CD4-positive, alpha-beta T cell treated with Interferon alpha-2 for 1 hour (primary cell): ENCODE measurements at places on chromosomes 16 and 17.

DNA sequence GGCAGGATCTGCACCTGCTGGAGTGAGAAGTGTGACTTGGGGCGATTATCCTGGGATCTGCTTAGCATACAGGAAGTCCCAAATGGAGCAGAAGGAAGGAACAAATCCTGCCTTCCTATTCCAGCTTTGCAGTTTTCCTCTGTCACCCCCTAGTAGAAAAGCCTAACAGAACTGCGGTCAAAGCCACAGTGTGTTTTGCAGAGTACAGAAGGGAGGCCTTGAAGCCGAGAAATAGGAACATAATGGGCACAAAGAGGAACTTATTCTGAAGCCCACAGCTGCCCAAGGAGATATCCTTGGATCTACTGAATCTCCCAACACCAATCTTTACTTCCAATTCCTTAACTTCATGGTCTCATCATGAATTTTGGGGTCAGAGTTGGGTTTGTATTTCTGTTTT, 8.5 kb downstream of the KRTAP1-5 start:
- no peak for DNase-seq

GRCh38 chr16:57966204-57966771, 4.6 kb downstream of the CNGB1 start:
- DNase-seq = no peak

DNA sequence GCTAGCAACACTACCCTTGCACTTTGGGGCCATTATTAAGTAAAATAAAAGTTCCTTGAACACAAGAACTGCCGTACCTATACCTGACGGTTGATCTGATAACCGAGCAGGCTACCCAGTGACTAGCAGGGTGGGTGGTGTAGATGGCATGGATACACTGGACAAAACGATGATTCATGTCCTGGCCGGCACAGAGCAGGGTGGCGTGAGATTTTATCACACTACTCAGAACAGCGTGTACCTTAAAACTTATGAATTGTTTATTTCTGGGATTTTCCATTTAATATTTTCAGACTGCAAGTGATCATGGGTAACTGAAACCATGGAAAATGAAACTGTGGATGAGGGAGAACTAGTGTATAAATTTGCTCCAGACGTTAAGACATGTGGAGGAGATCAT, 41.0 kb upstream of the MSI2 start:
- no peak for DNase-seq

- no peak for DNase-seq
Measured at GRCh38 chr17:76251478-76252039, 11.3 kb upstream of the RNF157 start.

DNA sequence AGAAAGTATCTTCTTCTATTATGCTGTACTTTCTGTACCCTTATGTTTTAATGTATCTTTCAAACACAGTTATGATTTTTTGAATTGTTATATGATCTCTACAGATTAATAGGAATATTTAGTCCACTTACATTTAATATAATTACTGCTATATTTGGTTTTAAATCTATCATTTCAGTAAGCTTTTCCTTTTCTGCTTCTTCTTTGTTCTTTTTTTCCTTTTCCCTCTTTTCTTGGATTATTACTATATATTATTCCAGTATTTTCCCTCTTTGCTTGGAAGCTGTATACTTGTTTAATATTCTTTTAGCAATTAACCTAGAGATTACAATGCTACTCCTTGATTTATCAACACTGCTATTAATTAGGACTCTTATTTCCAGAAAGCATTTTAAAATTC, 13.5 kb downstream of the TLE7 start:
- DNase-seq = no peak

- DNase-seq = no peak
Measured at GRCh38 chr16:86609115-86609514, 30.8 kb downstream of the FOXL1 start.

DNA sequence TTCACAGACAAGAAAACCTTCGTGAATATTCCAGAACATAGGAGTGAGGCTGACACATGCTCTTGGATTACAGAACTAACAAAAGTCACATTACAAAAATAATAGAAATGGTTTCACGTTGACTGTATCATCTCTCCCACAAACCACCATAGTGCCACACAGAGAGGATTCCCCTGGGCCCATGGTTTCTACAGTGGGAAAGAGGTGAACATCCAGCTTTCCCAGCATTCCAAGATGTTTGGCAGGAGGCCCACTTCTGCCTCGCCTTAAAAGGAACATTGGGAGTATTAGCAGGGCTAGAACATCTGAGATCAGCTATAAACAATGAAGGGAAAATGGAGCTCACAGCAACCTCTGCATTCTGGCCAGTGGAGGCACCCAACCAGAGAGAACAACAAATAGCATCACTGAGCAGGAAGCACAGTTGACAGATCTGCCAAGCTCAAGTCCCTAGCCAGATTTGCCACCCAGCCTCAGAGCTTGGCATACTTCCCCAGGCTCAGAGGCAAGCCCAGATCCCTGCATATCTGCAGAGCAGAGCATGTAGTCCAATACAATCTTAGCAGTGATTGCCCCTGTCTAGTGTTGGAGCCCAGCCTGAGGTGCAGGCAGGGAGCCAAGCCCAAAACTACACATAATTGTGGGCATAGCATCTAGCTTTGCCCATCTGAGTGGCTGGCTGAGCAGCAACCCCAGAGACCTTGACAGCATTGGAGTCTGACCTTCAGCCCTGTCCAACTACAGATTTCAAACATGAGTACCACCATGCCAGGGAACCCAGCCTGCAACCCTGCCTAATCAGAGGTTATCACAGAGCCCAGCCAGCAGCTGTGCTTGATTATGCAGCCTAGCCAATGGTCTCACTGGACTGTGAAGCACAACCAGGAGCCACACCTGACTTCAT, 260.4 kb downstream of the CEP112 start:
- no peak for DNase-seq

DNA sequence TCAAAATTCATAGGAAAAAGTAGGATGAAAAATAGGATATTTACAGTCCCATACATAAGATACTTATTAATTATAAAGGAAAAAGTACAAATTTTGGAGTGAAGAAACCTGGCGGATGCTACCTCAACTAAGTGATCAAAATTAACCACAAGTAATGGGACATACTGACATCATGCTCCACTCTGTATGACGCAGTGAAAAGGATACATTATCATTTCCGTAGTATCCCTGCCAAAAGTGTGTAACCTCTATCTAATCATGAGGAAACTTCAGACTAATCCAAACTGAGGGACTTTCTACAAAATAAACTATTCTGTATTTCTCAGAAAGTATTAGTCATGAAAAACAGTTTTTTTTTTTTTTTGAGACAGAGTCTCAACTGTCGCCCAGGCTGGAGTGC, 60.5 kb downstream of the TRIM37 start:
- DNase-seq = no peak
